ENCODE measurements at places on chromosomes 3 and 15.

- no peak for DNase-seq
These were observed 46.3 kb upstream of the ACKR4 start for GRCh38 chr3:132550579-132551305.

GRCh38 chr3:126501054-126501453 is 16.5 kb downstream of the UROC1 start:
- DNase-seq = no peak

DNA sequence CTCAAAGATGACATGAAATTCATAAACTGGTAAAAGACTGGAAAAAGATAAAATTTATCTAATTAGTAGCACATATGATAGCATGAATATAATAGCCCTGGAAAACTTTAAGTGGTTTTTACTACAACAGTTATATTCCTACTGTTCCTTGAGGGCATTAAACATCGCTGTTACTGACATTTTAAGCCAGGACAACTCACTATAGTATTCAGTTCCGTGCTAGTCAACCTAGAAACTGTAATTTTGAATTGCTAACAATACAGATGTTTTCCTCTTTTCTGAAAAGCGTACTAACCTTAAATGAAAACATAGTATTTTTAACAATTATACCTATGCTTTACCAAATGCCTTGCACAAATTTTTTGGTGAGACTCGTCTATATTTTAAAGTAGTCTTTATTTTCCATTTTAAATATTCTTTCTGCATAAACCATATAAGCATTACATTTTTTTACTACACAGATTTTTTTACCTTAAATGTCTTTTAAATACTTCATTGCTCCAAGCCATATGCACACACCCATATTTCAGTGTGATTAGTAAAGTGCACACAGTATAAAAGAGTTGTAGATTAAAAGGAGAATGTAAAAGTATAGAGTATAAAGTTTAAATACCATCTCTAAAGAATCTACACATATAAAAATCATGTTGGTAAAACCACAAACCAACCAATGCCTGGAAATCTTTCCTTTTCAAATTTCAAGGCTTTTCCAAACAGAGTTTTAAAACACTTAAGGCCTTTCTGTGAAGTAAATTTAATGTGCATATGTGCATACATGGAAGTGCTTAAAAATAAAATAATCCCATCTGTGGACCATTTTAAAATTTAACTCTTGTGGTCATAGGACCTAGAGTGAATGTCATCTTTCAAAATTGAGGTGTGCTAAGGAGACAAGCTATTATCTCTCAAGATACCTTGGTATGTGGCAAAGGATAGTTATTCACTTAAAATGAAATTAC is 20.1 kb upstream of the CBLB start:
- no peak for DNase-seq

- DNase-seq = no peak
These were observed 4.2 kb downstream of the OCA2 start for GRCh38 chr15:28094732-28095521.

DNA sequence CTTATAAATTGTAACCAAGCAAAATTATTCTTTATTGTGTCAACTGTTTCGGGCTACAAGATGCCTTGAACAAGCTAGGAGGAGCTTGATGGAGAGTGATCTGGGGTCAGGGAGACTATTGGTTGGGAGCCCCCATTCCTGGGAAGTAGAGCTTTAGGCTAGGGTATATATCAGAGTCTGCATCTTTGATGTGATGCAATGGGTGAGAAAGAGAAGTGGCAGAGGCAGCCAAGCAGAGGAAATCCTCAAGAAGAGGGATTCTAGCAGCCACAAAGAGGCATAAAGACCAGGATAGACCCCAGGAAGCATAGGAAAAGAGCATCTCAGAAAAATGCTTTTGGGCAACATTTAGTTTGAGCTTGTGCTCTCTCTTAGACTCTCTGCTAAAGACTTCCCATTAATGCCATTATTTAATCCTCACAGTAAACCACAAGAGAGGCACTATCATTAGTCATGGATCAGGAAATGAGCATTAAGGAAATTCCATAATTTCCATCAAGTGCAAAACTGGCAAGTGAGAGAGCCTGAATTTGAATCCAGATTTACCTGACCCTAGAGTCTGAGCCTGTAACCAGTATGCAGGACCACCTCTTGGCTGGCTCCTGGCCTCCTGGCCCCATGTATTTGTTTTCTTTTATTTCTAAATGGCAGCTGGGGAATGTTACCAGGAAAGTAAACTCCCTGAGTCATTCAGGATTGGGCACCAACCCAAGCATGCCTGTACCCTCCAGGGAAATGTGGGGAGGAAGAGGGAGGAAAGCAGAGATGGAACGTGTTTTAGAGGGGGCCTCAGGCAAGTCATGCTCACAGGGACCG is 118.7 kb downstream of the RPL22L1 start:
- DNase-seq = no peak

GRCh38 chr3:149657321-149657925 is 402 bp downstream of the WWTR1 start:
- DNase-seq = no peak

- DNase-seq = no peak
These were observed 416.2 kb downstream of the NR2F2 start for GRCh38 chr15:96746665-96747064.

GRCh38 chr3:129399895-129400357 is 28.5 kb downstream of the EFCAB12 start:
- no peak for DNase-seq

DNA sequence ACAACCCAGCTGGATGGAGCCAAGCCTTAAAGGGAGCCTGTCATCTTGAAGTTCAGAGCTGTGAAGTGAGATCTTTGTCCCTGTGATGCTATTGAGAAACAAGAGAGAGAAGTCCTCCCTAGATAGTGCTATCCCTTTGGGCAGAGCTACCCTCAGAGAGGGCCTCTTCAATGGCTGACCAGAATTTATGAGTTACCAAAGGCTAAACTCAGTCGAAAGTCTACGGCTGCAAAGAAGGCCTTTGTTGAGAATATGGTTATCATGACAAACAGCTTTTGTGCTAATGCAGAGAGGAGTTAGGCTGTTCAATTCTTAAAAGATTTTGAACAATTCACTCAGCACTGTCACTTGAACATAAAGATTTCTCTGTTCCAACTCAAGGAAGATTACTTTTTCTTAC is 65.9 kb upstream of the C3orf80 start:
- DNase-seq = no peak

- DNase-seq = no peak
These were observed 292.0 kb downstream of the RPLP1 start for GRCh38 chr15:69744391-69745162.

DNA sequence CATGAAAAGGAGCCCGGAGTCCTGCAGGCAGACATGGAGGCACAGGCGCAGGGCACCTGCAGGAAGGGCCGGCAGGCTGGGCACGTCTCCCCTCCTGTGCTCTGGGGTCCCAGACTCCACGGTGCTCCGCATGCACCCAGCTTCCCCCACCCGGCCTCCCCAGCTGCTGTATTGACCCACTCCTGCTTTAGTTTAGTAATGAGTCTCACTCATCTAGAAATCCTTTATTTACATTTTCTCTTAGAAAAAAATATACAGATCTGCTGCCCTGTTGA is 8.5 kb downstream of the MESP2 start:
- no peak for DNase-seq

GRCh38 chr3:156670077-156670476 is 4.3 kb upstream of the TIPARP start:
- DNase-seq = no peak

DNA sequence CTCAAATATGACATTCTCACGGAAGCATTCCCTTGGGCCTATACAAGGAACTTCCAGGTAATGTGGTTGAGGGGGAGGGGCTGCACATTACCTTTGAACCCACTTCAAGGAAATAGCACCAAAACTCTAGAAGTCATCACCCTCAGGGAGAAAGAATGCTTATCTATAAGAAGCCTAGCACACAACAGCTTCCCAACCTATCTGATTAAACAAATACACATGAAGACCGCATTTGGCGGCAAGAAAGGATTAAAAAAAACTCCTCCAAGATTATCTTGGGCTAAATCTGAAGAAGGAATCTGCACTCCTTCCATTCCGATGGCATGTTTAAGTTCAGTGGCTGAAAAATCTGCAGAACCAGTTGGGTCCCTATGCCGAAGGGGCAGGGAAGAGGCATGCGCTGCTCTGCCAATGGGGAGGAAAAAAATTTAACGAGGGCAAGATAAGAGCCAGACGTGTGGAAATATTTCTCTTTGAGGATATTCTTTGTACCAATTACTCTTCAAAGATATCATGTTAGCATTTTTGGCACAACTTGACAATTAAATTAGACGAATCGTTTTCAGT is 82.0 kb upstream of the WNT5A start:
- no peak for DNase-seq

DNA sequence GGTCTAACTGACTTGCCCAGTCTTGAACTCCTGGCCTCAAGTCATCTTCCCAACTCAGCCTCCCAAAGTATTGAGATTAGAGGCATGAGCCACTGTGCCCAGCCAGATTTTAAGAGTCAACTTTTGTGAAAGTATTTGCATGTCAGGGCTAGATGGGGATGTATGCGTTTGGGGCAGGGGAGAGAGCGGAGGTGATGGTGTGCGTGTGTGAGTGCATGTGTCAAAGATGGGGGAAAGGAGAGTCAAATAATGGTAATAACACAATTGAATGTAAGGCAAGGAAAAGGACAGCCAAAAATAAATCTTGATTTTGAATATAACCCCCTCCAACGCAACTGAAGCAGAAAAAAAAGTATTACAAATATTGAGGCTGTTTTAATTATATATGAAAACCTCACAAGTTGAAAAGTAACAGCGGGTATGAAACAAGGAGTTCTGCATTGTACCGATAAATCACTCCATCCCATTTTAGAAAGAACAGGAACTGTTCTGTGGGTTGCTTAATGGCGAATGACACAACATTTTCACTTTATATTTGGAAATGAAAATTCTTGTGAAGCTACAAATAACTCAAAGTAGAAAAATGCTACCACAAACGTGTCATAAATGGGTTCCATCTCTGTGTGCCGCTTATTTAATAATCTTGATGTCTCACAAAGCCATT is 29.9 kb upstream of the LDHAL6B start:
- no peak for DNase-seq

GRCh38 chr15:70023064-70023768 is 74.5 kb downstream of the TLE3 start:
- DNase-seq = no peak

GRCh38 chr3:58572013-58572633 is 5.1 kb downstream of the FAM107A start:
- no peak for DNase-seq

GRCh38 chr3:140731440-140732119 is 53.7 kb downstream of the TRIM42 start:
- no peak for DNase-seq

DNA sequence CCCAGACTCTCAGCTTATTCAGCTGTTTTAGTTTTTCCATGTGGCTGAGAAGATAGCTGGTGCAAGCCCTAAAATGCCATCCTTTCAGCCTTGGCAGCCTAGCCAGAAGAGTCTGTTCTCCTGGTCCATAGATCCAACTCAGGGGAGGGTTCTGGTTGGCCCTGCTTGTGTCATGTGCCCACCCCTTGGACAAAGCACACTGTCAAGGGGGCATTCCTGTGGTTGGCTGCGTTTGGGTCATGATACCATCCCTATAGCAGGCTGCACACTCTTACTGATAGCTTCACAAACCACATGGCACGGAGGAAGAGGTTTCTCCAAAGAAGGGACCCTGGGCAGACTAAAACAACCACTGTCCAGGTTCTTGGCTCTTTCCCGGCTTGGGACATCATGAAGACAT is 8.4 kb upstream of the FSTL1 start:
- DNase-seq = no peak

DNA sequence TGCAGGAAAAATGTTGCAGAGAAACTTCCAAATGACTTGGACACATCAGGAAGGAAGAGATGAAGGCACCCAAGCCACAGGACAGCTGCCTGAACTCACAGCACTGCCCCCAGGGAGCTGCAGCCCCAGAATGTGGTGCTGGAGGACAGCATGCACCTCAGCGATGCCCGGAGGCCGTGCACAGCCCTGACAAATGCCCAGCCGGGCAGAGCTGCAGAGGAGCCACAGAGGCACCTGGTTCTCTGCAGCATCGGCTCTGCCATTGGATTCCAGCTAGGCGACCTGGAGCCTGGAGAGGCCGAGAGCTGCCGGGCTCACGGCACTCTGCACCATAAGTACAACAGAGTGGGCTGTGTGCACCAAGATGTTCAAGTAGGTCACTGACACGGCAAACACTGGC is 97.5 kb downstream of the OCA2 start:
- DNase-seq = no peak

- DNase-seq = no peak
These were observed 61.9 kb upstream of the C3orf80 start for GRCh38 chr3:160163229-160163878.

GRCh38 chr3:52237657-52238172 is 1.2 kb downstream of the TWF2 start:
- no peak for DNase-seq

- DNase-seq = no peak
These were observed 92.8 kb upstream of the DCBLD2 start for GRCh38 chr3:98994128-98994762.

GRCh38 chr15:97126553-97127233 is 796.2 kb downstream of the NR2F2 start:
- no peak for DNase-seq

GRCh38 chr3:155753038-155753639 is 8.3 kb upstream of the PLCH1 start:
- DNase-seq = no peak

DNA sequence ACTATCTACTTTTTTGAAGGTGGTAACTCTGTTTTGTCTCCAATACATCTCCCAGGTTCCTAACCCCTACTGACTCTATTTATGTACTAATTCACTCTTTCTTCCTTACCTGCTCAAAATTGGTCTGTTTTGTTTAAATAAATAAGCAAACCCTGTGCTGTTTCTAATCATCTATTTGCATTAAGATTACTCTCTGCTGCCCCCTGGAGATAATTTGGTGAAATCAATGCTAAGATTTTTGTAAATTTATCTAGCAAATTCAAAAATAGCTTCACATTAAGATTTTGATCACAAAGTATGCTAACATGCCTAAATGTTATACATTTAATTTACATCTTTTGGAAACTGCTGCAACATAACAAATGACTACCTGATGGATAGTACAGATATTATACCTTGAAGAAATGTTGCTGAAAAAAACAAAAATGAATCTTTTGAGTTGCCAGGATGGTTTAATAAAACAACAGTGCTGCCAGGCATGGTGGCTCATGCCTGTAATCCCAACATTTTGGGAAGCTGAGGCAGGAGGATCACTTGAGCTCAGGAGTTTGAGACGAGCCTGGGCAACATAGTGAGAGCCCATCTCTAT is 4.4 kb upstream of the CD200R1 start:
- DNase-seq = no peak

GRCh38 chr3:110323349-110323748 is 748.3 kb upstream of the NECTIN3 start:
- no peak for DNase-seq

- no peak for DNase-seq
These were observed 140.6 kb upstream of the TMCO5A start for GRCh38 chr15:37793851-37794250.

GRCh38 chr15:76756381-76756780 is 148.8 kb downstream of the SCAPER start:
- DNase-seq = no peak

GRCh38 chr3:192918275-192918588 is 576 bp upstream of the MB21D2 start:
- no peak for DNase-seq

- no peak for DNase-seq
These were observed 40.9 kb upstream of the CCR2 start for GRCh38 chr3:46312991-46313390.

GRCh38 chr3:152469248-152470025 is 200.7 kb downstream of the MBNL1 start:
- DNase-seq = no peak

Data from stimulated activated CD8-positive, alpha-beta memory T cell treated with anti-CD3 and anti-CD28 coated beads, Interleukin-4, amount 100 ng/mL, for 1 hour (primary cell).